ENCODE measurements at places on chromosomes 16 and 17. TPM values are rescaled to one million over a fixed set of nuclear protein-coding genes. Genes with fewer than 3 reads are reported as not detected.

DNA sequence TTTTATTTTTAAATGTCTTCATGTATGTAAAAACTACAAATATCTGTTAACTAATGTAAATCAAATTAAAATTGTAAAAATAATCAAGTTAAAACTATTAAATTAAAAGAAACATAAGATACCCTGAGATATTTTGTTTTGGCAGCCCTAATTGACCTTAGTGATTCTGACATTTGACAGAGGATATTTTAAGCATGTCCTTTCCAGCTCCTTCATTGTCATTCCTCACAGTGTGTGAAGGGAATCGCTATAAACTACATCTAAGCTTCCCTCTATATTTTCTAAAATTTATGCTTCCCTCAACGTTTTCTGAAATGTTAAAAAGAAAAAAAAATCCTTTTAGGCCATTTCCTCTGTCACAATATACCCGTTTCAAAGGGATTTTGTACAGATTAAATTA lies 20.2 kb downstream of the CEP112 start:
- no peaks in the 10 kb centered on the region for H3K4me1 ChIP-seq
- DNase-seq, result no peak
- no peak overlapping the region for H3K4me3 ChIP-seq
- peaks cover 7% of the 10 kb centered on the region for H3K36me3 ChIP-seq
- no peaks in the 10 kb centered on the region for H3K27me3 ChIP-seq

DNA sequence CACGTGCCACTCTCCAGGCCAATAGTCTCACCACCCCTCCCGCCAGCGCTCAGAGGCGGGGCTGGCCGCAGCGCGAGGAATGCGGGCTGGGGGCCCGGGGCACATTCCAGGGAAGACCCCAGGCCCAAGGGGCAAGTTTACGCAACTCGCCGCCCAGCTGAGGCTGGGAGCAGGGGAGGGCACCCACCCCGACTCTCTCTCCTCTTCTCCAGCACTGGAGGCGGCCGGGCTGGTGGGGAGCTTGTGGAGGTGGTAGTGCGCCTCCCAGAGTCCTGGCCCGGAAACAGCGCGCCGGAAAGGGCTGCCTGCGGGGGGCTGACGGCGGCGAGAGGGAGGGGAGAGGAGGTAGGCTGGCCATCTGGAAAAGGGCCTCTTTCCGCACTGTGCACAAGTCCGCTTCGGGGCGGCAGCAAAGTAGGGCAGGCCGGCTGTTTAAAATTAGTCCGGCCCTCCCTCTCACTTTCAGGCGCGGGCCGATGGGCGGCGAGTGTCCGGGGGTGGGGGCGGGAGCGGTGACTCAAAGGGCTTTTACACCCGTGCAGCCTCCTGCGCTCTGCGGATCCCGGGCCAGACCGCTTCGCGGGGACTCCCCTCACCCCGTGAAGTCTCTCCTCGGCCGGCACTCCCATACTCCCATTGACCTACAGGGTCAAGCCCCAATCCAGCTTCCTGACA lies 1.1 kb downstream of the FHOD1 start:
- H3K4me3 ChIP-seq, result peak overlapping the region; percentile 90
- peaks cover 9% of the 10 kb centered on the region for H3K36me3 ChIP-seq
- peaks cover 40% of the 10 kb centered on the region for H3K4me1 ChIP-seq
- peak; percentile 95 for DNase-seq

DNA sequence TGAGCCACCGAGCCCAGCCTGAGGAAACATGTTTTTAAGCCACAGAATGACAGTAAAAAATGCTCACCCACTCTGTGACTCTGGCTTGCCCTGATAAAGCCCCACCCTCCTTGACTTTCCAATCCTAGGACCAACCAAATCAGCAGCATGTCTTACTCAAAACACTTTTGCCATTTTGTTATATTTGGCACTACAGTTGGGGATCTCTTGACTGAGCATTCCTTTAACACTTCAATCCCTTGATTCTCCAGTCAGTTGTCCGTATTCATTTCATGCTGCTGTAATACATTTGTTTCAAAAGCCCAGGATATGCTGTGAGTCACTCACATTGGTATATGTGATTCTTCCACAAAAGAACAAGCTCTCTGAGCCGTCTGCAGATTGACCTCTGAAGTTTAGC lies 8.2 kb downstream of the MYH3 start:
- no peaks in the 10 kb centered on the region for H3K4me1 ChIP-seq
- peaks cover 2% of the 10 kb centered on the region for H3K36me3 ChIP-seq
- DNase-seq, result no peak

DNA sequence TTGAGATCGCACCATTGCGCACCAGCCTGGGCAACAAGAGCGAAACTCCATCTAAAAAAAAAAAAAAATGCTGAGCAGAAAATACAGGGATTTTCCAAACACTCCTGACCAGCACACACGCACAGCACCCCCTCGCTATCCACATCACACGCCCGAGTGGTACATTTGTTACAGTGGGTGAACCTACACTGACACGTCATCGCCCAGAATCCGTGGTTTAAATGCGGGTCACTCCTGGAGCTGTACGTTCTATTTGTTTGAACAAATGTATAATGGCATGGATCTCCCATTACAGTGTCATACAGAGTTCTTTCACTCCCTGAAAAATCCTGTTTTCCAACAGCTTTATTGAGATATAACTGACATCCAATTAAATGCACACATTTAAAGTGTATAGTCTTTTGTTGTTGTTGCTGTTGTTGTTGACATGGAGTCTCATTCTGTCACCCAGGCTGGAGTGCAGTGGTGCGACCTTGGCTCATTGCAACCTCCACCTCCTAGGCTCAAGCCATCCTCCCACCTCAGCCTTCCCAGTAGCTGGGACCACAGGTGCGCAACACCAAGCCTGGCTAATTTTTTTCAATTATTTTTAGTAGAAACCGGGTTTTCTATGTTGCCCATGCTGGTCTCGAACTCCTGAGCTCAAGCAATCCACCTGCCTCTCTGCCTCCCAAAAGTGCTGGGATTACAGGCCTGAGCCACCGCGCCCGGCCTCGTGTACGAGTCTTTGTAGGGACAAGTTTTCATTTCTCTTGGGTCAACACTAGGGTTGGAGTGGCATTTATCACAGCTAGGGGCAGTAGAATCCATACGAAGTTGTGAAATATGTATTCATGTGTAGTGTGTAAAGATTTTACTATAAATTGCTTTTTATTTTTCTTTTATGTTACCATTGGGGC lies 4.4 kb upstream of the CARHSP1 start:
- H3K4me1 ChIP-seq, result peaks cover 3% of the 10 kb centered on the region
- no peaks in the 10 kb centered on the region for H3K27me3 ChIP-seq
- no peaks in the 10 kb centered on the region for H3K36me3 ChIP-seq
- no peak for DNase-seq
- H3K27ac ChIP-seq, result no peak overlapping the region

Gene ARL5C
- not detected for total RNA-seq

Gene ADGRG1
- total RNA-seq, result 74.4 TPM

Gene FZD2
- total RNA-seq, result 8.3 TPM
